T-helper 17 cell (primary cell): ENCODE measurements at places on chromosomes 13 and 19. TPM values are rescaled to one million over a fixed set of nuclear protein-coding genes. Genes with fewer than 3 reads are reported as not detected.

DNA sequence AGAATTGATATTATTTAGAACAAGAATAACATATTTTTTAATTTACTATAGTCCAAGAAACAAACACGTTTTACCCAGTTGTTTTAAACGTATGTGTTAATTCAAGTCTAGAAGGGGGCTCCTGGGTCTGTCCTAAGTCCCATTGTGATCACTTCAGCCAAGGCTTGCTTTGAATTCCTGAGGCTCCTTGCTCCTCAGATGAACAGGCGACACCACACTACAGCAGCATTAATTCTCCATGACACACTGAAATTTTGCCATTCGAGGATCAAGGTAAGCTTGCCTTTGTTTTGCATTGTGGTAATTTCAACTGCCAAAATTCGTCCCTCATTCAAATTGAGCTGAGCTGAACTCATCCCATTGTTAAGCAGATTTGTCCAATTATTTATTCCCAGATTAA is 1442.6 kb downstream of the SLITRK5 start:
- no peak overlapping the region for H3K27ac ChIP-seq
- H3K4me1 ChIP-seq, result no peaks in the 10 kb centered on the region
- no peaks in the 10 kb centered on the region for H3K27me3 ChIP-seq
- H3K36me3 ChIP-seq, result no peaks in the 10 kb centered on the region

PSG3 gene
- 0.42 TPM for total RNA-seq

ERFL gene
- total RNA-seq, result 2.4 TPM

HSPB6 gene
- total RNA-seq, result not detected
